Activated CD4-positive, alpha-beta T cell treated with anti-CD3 and anti-CD28 coated beads, Interleukin-2, amount 10 ng/mL, durations not matched to agents 24 days and 14 days (primary cell): ENCODE measurements at places on chromosomes 4 and X. TPM values are rescaled to one million over a fixed set of nuclear protein-coding genes. Genes with fewer than 3 reads are reported as not detected.

XK gene
- total RNA-seq: 0.14 and 0.17 TPM in 2 replicates

PABPC1L2A gene
- total RNA-seq: not detected in 2 replicates

DNA sequence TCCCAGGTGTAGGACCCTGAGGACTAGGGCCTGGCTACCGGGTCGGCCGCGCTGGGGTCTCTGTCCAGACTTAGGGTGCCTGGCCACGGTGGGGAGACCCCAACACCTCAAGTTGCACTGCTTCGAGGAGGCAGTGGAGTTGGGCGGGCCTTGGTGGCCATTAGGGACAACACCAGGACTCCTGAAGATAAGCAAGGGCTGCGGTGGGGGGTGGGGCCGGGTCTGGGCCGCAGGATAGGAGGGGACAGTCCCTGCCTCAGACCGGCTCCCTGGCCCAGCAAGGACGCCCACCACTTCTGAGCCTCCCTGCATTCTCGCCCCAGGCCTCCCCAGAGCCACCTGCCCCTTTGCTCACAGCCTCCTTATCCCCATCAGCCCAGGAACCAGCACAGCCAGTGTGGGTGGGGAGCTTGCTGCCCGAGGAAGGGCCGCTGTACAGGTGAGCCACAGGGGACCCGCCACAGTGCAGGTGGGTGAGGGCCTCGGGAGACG, 5.5 kb upstream of the MXD4 start:
- no peak for DNase-seq

DNA sequence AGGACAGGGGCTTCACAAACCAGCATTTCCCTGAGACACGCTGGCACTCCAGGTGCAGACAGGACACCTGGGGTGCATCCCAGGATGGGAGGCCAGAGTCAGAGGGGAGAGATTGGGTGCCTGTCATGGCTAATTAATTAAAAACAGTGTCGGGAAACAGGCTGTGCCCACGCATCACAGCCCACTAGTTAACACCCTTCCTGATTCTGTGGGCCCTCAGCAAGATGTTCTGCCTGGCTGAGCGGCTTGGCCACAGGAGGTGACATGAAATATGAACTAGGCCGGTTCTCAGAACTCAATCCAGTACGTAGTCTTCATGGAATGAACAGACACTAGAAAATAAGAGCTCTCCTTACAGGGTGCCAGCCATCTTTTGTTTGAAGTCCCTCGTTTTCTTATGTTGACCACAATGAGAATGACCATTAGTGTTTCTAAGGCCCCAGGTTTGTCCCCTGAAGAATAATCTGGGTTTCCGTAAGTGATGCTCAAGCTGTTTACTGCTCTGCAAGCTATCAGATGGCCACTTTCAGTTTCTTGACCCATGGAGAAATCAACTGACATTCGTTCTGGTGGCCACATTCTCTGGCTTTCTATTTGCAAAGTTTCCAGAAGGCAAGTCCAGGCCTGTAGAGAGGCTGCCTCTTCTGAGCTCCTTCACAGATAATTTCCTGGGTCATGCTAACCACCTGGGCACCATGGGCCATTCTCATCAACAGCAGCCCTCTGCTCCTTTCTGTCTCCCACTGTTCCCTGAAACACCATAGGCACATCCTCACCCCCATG, 72.3 kb downstream of the SLC34A2 start:
- DNase-seq: no peak

DNA sequence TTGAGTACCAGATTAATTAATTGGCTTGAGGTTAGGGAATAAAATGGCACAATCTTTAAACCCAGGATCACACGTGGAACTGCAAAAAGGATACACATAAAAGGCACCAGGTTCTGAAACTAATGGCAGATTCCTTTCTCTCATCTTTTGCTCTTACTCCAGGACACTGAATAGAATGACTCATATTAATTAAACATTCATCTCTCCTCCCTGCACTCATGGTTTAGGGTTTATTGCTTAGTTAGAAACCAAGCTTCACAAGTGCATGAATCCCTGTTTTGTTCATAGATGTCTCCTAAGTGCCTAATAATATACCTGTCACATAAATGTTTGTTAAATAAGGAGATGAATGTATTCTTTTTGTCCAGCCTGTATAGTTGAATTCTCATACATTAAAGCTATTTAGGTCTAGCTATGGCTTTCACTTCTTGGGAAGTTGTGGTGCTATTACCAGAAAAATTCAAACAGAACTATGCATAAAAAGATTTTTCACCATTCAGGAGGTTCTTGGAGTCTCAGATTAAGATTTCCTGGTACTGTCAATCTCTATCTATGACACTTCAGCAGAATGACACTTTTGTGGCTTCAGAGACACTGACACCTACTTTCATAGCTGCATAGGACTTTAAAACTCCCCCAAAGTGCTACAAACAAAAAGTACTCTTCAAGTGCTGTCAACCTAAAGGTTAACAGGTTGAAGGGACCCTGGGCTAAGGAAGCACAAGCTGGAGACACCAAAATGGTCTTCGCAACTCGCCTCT, 7.4 kb downstream of the CORIN start:
- no peak for DNase-seq
